ENCODE measurements at places on chromosomes 16 and 17.
A peak's percentile ranks its signal among the peaks of the same experiment; 100 is the strongest.

DNA sequence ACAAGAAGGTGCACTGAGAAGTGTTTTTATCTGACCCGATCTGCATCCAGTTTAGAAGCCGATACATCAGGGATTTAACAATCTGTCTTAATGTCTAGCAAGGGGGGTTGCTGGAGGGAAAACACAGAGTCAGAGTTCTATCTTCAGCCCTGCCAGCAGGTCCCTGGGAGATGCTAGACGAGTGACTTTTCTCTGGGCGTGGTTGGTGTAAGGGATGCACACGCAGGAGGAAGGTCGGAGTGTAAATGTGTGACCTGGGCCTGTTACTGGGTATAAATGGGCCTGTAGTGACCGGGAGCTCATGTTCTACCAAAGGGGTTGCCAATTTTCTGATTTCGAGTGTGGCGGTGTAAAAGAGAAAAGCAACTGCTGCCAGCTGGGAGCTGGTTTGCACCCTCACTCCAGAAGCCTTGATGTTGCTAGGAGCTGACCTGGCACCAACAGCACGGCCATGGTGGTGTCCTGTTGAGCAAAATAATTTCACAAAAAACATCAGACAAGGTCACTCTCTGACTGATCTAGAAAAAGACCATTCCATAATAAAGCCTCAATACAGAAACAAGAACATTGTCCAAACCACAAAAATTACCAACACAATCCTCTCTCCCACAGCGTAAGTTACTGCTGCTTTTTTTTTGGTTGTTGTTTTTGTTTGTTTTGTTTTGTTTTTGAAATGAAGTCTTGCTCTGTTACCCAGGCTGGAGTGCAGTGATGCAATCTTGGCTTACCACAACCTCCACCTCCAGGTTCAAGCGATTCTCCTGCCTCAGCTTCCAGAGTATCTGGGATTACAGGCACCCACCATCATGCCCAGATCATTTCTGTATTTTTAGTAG lies 1.3 kb upstream of the KCTD13 start:
- DNase-seq, result no peak

- no peak for DNase-seq
Observed at GRCh38 chr16:13113741-13114140, 212.3 kb downstream of the SHISA9 start.

DNA sequence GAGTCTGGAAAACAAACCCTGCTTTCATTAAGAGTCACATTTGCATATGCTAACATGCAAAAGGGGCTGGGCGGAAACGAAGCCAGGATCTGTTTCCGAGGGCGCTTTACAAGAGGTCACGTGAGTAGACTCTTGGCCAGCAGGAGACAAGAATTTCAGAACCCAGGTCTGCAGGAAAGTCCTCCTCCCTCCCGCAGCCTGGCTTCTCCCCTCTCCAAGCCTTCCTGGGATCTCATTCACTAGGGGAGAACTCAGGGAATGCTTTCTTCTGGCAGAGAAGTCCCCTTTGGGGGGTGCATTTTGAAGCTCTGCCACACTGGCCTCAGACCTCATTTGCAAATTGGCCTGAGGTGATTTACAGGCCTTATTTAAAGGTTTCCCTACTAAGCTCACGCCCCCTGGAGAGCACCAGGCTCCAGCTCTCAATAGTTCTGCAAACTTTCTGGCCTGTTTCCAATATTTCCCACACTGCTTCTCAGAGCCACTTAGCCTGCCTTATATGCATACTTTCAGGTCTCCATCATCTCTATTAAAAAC lies 57.2 kb upstream of the CACNG5 start:
- DNase-seq, result no peak

DNA sequence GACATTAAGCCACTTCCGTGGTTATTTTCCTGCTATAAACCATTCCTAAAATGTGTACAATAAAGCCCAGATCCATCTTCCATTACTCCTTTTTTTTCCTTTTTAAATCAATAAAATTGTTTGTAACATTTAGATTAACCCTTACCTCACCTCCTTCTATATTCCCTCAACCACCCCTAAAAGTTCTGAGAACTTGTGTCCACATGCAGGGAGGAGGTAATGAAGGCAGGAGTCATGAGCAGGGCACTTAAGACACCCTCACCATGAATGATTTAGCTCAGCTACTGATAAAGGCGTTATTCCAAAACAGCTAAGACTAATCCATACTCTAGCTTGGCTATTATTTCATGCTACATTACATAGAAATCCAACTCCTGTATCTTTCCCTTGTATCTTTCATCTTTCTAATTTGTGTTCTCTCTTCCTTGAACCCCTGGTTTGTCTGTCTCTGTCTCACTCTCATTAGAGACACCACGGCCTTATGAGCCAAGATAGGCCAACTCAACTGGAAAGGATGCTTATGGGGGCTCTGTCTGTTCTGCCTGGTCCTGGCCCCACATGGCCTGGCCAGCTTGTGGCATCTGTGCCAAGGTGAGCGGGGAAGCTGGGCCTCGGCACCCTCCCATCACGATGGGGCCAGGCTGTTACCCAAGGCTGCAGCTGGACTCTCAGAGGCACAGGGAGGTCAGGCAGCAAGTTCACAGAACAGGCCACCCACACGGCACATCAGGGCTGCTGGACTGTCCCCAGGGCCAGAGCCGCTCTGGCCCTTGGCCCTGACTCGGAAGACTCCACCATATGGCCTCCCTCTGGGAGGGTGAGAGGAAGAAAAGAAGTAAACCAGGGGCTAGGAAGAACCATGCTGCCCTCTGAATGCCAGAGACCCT lies 294.4 kb downstream of the SOX9 start:
- no peak for DNase-seq

DNA sequence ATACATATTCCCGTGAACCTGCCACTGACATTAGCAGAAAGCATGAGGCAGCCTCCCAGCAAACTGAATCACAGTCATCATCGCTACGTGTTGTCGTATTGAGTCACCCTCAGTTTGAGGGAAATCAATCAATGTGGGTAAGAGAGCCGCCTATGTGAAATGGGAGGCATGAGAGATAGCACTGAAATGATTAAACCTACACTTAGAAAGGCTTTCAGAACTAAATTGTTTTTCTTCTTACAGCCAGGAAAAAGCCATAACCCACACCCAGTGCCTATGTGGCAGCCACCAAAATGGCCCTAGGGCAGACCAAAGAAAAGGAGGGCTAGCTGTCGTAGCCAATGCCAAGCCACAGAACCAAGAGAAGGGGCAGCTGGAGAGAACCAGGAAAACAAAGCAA lies 90.5 kb downstream of the ADAMTS18 start:
- DNase-seq, result no peak

GRCh38 chr16:79764415-79765110 lies 164.0 kb upstream of the MAF start:
- no peak for DNase-seq

GRCh38 chr16:84175350-84176081 lies 11.3 kb downstream of the TAF1C start:
- peak; percentile 49 for DNase-seq

GRCh38 chr17:48548523-48549280 lies 3.8 kb upstream of the HOXB2 start:
- DNase-seq, result no peak

DNA sequence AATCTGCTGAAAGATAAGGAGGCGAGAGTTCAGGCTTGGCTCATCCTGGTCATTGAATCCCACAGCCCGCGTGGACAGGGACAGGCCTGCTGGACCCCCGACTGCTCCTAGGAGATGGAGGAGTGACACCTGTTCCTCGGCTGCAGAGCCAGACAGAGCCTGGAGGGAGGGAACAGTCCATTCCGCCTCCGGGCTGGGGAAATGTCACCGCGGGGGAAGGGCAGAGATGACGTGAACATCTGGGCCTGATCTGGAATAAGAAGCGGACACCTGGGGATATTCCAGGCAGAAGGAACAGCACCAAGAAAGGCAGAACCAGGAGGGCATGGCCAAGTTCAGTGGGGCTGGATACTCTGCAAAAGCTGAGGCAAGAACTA lies 1.5 kb downstream of the ZNF747 start:
- no peak for DNase-seq

Data from tibial artery (tissue), 4 donors.